Suprapubic skin (tissue), 4 donors: ENCODE measurements at places on chromosomes 2 and 18. TPM values are rescaled to one million over a fixed set of nuclear protein-coding genes. Genes with fewer than 3 reads are reported as not detected.

The LGALSL gene
- 74.2 TPM for total RNA-seq

The IL1RL1 gene
- 0.98 TPM for total RNA-seq

The RNF152 gene
- total RNA-seq, result 83.0 TPM

The TUBA3D gene
- total RNA-seq, result not detected

The C2orf66 gene
- not detected for total RNA-seq

The POTEI gene
- not detected for total RNA-seq

The UBE2F gene
- total RNA-seq, result 63.6 TPM

The CNGA3 gene
- total RNA-seq, result not detected

The ABCB11 gene
- total RNA-seq, result 0.21 TPM

The LYG2 gene
- not detected for total RNA-seq

The FOXI3 gene
- not detected for total RNA-seq

The HOXD11 gene
- not detected for total RNA-seq

The KCNE4 gene
- 2.1 TPM for total RNA-seq

The FNDC4 gene
- total RNA-seq, result 8.0 TPM
